ENCODE measurements at places on chromosomes 4 and X.
A peak's percentile ranks its signal among the peaks of the same experiment; 100 is the strongest.

- no peak for DNase-seq
Measured at GRCh38 chrX:117959045-117959444, 157.6 kb downstream of the KLHL13 start.

DNA sequence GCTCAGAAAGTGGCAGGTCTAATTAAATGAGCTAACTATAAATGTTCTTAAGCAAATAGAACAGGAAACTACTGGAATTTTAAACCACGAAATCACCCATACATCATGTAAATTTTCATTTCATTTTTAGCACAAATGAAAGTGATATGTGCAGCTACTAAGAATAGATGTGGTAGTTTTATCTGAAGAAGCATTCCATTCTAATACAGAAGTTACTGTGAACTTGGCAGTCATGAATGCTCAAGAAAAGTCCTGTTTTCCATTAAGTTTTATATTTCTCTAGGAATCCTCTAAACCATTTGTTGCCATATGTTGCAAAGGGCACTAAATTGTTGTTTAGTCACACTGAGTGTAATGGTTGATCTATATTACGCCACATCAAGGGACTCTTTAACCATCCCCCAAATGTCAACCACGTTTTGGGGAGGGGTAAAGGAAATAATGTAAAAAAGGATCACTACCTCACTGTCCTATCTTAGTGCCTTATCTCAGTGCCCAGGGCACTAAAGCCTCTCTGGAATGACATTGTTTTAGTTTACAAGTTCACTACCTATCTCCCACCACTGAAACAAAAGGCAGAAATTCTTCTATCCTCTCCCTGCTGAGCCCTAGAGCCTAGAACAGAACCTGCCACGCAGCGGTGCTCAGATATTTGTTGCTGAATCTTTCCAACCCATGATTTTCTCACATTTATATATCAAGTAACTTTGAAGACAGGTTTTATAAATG is 118.0 kb downstream of the SHISA3 start:
- DNase-seq, result no peak

- DNase-seq, result no peak
Measured at GRCh38 chr4:90536408-90536807, 409.2 kb downstream of the CCSER1 start.

GRCh38 chrX:37349221-37350033 is at the start of gene PRRG1:
PRRG1 (plus strand) TSS chrX:37349364; CDS start chrX:37406250, 56,886 bp downstream.
- peak; percentile 9 for DNase-seq

DNA sequence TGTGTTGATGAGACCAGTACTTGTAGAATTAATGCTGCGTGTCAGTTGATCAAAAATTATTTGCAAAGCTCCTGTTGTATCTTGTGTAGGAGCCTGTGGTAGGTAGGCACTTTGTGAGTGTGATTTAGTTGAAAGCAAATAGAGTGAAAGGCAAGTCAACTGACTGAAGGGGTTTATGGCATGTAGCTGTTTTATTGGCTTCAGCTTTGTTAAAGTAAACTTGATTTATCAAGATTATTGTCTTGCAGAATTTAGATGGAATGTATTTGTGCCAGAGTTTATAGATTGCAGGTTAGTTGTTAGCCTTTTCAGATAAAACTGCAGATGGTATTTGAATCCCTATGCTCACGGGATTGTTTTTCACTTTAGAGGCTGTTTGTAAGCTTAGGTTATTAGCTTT is 128.0 kb downstream of the FRAS1 start:
- no peak for DNase-seq

GRCh38 chr4:100576570-100576969 is 58.7 kb upstream of the EMCN start:
- no peak for DNase-seq

GRCh38 chr4:184942444-184943425 is 75.6 kb upstream of the HELT start:
- no peak for DNase-seq

DNA sequence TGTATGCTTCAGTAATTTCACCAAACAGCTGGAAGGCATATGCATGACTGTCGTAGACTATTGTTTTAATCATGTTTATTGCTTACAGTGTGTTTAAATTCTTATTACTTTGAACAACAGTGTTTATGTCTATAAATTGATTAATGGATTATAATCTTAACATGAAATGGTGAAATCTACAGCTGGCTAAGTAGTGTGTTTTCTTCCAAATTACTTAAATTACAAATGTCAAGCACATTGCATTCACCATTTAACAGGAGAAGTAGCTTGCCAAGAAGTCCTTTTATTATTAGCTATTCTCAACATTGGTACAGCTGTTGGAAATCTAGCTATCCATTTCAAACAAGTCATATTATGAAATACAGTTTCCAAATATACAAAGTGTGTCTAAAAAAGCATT is 849.3 kb upstream of the PCDH10 start:
- no peak for DNase-seq

- no peak for DNase-seq
Measured at GRCh38 chrX:73916931-73917667, 354.1 kb downstream of the CHIC1 start.

DNA sequence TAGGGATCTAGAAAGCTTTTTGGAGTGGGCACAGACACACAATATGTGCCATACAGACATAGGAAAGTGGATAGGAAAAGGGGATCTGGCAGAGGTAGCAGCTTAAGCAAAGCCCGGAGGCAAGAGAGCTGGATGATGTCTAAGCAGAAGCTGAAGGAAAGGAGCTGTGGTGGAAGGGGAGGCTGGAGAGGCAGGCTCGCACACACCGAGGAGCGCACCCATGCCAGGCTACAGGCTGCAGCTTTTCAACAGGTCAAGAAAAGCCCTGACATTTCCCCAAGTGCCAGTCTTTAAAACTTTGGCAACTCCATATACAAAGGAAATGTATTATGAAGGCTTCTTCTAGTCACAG is 67.4 kb downstream of the SOWAHB start:
- no peak for DNase-seq

Data from cerebellum (tissue), 4 donors.